Stimulated activated CD4-positive, alpha-beta T cell treated with anti-CD3 and anti-CD28 coated beads, Interleukin-15, amount 100 ng/mL, for 24 hours (primary cell): ENCODE measurements at places on chromosomes 4 and X.

GRCh38 chrX:153862369-153863250 lies 23.4 kb downstream of the L1CAM start:
- DNase-seq = no peak

DNA sequence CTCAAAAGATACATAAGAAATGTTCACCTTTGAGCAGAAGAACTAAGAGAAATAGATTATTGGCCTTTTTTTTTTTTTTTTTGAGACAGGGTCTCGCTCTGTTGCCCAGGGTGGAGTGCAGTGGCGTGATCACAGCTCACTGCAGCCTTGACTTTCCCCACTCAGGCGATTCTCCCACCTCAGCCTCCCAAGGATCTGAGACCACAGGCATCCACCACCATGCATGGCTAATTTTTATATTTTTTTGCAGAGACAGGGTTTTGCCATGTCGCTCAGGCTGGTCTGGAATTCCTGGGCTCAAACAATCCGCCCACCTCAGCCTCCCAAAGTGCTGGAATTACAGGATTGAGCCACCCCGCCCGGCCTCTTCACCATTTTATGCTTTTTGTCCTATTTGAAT lies 2.9 kb upstream of the TLR6 start:
- no peak for DNase-seq

DNA sequence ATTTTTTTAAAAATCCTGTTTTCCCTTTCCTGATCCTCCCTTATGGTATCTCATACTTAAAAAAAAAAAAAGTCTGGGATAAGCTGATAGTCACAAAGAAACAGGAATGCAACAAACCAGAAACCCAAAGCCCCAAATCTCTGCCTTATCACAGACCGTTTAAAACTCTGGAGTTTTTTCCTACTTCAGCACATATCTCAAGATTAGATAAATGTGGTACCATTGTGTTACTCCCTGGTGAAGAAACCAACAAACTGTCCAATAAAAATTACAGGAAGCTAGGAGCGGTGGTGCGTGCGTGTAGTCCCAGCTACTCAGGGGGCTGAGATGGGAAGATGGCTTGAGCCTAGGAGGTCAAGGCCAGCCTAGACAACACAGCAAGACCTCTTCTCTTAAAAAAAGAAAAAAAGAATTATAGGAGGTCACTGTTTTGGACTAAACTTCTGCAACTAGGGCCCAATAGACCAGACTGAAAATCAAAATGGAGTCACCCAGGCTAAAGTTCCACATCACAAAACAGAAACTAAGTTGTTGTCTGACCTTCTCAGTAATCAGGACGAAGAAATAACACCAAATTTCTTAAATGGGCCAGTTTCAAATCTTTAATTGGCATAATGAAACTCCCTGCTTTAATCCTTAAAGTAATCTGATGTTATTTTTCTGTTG lies 51.9 kb downstream of the RBM47 start:
- DNase-seq = no peak

- DNase-seq = peak; percentile 1
Observed at GRCh38 chr4:2255501-2256155, 6.3 kb downstream of the MXD4 start.

DNA sequence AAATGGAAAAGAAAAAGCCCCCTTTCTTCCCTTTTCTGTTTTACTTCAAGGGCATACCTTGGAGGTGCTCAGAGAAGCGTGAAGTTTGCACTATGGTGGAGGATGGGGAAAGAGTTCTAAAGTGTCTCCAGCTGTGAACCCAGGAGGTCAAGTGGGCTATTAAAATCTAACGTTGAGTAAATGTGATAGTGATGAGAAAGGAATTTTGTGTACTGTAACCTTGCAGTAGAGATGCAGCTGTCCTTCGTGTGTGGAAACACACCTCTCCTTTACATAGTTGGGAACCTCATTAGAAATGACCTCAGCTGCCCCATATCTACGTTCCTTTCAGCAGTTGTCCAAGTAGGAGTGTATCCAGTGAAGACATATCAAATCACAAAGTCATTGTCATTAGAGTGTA lies 26.5 kb downstream of the ADH5 start:
- DNase-seq = no peak

DNA sequence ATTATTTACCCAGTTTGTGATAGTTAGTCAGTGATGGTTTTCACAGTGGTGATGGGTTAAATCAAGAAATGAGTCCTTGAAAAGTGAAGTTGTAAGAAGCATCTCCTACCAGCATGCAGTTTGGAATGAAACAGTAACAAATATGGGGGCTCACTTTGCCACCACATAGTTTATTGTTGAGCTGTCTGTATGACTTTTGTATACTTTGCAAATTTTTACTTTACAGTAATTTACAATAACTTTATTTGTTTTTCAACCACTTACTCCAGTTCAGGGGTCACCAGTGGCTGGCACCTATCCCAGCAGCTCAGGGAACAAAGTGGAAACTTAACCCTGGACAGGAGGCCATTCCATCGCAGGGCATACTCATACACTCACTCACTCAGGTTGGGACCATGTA lies 64.5 kb upstream of the ANKRD50 start:
- DNase-seq = no peak

GRCh38 chr4:7226439-7226838 lies 34.1 kb downstream of the SORCS2 start:
- no peak for DNase-seq

DNA sequence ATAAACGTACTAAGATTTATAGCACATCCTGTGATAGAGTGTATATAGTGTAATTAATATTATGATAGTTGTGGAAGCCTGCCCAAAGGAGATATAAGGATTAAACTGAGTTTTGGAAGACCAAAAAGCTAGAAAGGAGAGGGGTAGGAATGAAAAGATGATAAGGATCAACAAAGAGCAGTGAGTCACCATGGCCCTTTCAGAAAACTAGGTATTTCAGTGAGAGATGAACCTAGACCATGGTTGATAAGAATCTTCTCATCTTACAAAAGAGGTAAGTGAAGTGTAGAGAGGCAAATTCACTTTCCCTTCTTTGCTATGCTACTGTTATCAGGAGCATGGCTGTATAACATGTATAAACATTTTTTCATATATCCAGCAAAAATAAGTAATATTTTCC lies 133.8 kb upstream of the PLAC1 start:
- DNase-seq = no peak

DNA sequence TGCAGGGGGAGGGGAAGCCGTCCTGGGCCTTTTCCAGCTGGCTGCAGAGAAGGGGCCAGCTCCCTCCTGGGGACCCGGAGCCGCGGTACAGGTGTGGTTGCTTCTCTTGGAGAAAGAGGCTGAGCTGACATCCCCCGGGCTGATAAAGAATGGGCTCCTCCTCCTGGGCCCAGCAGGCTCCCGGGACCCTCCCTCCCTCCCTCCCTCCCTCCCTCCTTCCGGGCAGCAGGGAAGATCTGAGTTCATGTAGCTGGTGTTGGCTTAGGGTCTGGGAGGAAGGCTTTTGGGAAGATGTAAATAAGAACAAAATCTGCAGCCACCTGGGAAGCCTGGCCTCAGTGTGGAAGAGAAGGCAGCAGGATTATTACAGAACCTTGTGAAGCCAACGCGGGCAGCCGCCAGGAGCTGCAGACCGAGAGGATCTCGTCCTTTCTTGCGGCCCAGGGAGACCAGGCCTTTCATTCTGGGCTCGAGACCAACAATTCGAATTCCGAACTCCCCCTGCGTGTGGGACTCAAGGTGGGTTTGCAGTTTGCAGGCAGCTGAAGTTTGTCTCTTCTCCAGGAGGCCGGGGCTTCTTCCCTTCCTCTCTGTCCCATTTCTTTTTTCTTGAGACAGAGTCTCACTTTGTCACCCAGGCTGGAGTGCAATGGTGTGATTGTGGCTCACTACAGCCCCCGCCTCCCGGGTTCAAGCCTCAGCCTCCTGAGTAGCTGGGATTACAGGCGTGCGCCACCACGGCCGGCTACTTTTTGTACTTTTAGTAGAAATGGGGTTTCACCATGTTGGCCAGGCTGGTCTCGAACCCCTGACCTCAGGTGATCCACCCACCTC lies at the start of gene PLCXD1:
Gene PLCXD1, plus strand, starts transcription at position 216 of the 834 bp plus-strand sequence. CDS start 2,807 bp downstream, outside the sequence.
- DNase-seq = peak; percentile 50

DNA sequence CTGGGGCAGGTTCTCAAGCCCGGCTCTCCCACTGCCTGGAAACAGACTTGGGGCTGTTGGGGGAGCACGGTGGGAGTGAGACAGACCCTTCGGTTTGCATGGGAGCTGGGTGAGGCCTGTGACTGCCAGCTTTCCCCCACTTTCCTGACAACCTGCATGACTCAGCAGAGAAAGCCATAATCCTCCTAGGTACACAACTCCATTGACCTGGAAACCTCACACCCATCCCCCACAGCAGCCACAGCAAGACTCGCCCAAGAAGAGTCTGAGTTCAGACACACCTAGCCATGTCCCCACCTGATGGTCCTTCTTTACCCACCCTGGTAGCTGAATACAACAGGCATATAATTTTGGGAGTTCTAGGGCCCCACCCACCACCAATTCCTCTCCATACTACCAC lies 57.6 kb upstream of the UBQLN2 start:
- DNase-seq = no peak

GRCh38 chr4:26466578-26467270 lies 23.6 kb downstream of the CCKAR start:
- no peak for DNase-seq

DNA sequence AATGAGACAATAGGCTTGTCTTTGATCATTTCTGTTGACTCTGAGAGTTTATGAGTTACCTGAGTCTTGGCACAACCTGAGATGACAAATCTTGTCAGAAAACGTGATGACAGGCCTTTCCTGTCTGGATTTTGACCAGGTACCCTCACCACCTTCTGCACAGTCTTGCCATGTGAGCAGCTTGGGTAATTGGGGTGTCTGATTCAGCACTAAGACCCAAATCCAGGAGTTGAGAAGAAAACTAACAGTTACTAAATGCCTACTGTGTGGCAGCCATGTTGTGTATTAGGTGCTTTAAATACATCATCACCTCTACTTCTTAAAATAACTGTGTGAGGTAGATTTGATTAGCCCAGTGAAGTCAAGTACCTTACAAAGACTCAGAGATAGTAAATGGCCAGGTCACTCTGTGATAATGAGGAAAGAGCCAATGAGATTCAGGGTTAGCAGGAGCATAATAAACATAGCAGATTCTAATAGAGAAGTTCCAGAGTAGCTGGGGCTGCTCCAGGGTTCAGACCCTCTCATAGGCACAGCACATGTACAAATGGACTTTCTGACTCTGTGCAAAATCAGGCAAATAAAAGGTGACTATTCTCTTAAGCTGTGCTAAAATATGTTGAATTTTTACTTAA lies 2.8 kb downstream of the EREG start:
- DNase-seq = no peak

DNA sequence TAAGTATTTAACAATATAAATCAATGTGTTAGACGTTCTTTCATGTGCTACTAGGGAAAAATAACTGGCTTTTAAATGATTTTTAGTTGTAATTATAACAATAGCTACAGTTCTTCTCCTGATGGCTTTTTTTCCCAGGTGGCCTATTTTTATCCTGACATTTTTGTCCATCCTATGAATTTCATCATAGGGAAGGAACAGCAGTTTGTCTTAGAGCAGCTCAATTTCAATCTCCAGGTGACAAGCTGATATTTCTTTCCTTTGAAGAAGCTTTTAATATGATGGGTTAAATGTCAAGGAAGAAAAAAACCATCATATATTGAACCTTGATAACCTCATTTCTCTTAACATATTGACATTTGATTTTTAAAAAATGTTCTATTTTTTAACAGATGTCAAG lies 163.0 kb upstream of the AGA start:
- no peak for DNase-seq

DNA sequence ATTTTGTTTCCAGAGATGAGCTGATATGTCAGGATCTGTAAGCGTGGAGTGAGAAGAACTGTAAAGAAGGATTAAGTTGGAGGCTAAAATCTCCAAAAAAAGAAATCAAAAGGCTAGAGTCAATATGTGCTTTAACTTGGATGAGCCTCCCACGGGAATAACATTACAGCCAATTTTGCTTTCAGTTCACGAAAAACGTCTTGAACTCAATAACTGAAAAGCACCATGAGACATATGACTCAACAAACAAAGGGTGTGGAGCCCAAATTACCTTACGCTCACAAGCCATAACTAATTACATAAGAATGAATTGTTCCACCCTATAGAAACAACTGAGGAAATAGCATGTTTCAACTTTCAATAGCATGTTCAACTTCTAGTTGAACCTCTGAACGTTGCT lies 22.3 kb downstream of the TMPRSS11D start:
- DNase-seq = no peak

GRCh38 chrX:136643243-136643642 lies 4.7 kb upstream of the CD40LG start:
- DNase-seq = no peak

- no peak for DNase-seq
Observed at GRCh38 chr4:8703857-8704495, 111.4 kb downstream of the CPZ start.

DNA sequence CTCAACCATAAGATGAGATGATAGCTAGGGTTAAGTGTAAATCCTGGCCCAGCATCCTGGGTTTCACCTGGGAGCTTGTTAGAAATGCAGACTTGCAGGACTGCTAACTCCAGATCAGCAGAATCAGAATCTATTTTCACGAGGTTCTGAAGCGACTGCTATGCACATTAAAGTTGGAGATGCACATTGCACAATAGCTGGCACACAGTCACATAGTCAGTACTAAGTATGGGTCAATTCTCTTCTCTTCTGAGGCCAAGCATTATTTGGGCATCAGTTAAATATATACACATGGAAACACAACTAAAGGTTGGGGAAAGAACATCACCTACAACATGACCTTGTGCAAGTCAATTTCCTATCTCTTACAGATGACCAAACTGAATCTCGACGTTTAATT lies 155.1 kb upstream of the FGF13 start:
- DNase-seq = no peak

DNA sequence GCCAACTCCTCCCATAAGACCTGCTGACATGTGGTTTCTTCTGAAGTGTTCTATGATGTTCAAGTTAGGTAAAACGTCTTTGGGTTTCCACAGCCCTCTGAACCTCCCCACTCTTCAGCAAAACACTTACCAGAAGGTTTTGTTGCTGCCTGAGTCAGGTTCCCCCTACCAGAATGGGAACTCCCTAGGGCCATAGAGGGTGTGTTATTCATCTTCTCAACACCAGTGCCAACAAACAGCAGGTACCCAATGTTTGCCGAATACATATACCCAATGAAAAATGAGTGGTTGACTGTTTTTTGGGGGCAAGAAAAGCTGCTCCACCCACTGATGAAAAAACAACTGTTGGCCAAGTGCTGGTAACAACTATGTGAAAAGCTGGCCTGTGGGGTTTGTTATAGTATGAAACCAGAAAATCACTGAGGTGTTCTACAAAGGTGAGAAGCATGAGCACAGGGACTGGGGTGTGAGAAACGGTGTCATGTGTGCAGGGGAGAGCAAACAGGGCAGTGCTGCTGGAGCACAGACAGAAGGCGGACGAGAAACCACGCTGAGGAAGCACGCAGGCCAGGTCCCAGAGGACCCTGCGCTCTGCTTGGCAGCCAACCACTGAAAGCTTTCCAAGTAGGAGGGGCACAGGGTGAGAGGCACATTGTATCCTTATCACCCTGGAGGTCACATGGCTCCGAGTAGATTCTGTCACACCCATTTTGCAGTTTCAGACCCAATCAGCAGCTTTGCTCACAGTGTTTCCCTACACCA lies 28.8 kb downstream of the ATP8A1 start:
- DNase-seq = peak; percentile 38
